Prostate gland (tissue), 2 donors: ENCODE measurements at places on chromosomes 2 and 18.

DNA sequence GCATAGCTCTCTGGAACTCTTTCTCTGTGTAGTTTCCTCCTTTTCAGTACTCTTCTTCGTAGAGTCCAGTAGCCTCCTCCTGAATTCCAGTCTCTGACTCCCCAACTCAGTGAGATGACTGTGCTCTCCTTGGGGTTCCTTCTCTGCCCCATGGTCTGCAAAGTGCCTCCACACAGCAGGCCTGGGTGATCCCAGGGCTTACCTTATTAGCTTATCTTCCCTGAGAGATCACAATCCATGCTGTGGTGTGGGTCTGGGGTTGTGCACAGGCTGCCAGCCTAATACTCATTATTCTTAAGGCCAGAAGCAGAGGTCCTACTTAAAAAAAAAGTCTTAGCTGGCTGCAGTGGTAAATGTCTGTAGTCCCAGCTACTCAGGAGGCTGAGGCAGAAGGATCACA, 4.6 kb upstream of the GPR39 start:
- no peak for DNase-seq

GRCh38 chr2:216918088-216918680, 58.3 kb upstream of the TNP1 start:
- no peak for DNase-seq

- DNase-seq = no peak
Observed at GRCh38 chr2:203719456-203720410, 13.3 kb downstream of the CD28 start.

DNA sequence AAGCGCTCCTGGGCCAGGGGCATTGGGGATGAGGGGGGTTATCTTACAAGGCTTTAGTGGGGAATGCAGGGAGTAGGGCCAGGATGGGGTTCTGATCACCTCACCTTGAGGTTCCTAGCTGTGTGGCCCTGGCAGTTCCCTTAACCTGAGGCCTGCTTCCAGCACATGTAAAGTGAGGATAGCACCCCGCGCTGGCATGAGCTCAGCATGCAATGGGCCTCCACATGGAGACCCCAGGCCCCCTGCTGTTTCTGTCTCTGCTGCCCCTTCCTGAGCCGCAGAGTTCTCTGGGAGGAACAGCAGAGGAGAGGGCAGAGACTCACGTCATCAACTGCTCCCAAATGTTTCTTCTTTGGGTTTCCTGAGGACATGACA, 8.6 kb upstream of the TEX51 start:
- DNase-seq = no peak

DNA sequence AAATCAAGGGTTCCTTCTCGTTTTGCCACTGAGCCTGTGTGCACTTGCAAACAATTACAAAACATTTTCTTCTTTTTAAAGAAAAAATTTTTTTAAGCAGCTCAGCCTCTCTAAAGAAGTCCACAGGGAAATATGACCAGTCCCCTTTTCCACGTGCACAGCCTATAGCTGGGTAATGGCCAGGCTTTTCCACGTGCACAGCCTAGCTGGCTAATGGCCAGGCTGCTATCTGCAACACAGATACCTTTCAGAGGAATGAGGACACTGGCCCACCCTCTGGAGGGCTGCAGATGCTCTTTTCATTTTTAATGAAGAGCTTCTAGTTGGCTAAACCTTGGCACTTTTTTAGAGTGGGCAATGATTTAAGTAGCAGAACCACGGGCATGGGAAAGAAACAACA, 46.3 kb downstream of the ASB18 start:
- no peak for DNase-seq

GRCh38 chr2:6657136-6657535, 208.6 kb downstream of the CMPK2 start:
- DNase-seq = no peak

GRCh38 chr2:118059919-118060478, 28.3 kb upstream of the INSIG2 start:
- no peak for DNase-seq

DNA sequence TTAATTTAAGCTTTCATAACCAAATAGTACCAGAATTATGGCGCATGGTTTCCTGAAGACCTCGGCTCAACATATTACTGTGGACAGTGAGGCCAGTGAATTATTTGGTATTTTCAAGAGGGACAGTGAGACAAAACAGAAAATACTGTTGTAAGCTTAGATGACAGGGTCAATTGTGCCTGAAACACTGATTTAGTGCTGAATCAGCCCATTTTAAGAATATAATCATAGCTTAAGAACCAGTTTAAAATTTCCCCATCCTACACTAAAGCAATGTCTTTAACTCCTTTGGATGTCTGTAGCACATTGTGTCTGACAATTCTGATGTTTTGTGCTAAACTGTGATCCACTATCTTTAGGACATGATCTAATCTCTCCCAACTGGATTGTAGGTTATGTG, 4.6 kb downstream of the ITGA6 start:
- no peak for DNase-seq

GRCh38 chr2:56357655-56358295, 174.0 kb downstream of the CCDC85A start:
- DNase-seq = no peak

- DNase-seq = no peak
Observed at GRCh38 chr2:215847718-215848117, 165.6 kb downstream of the MREG start.

- DNase-seq = no peak
Observed at GRCh38 chr2:165240916-165241315, 1.7 kb downstream of the SCN2A start.

DNA sequence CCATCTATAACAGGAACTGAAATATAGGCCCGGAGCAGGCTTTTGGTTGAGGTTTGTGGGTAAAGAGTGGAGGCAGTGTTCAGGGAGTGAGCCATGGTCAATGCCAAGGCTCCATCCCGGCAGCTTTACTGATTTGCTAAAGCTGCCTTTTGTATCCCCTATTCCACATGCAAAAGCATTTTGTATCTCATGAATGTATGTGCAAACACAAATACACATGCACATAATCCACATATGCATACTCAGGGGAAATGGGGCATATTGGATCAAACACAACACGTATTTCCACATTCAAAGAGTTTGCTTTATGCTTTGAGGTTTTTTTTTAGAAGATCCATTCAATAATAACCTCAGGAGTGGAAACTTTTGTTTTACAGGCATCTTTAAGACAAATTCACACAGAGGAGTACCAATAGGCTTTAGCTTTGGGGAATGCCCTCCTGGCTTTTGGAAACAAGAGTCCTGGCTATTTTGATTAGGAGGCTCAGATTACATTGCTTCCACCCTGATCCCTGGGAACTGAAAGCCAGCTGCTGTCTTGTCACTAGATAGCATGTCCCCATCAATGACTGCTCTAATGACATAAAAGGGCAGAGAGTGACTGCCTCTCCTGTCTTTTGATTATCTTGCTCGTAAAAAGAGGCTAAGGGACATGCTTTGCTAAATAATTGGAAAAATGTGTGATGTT, 263.2 kb downstream of the EN1 start:
- DNase-seq = no peak

DNA sequence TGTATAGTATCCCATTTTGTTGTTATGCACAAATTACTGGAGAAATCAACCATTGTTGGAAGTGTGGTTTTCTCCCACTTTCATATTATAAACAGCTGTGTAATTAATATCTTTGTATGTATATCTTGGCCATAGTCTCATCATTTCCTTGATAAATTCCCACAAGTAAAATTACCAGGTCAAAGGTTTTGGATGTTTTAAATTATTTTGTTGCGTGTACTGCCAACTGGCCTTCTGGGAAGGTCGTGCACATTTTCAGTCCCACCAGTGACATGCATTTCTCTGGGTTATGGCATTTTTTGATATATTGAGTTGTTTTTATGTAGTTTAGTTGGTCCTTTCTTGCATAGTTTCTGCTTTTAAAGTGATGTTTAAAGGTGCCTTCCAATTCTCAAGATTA, 41.5 kb downstream of the TSHZ1 start:
- no peak for DNase-seq
